ENCODE measurements at places on chromosomes 2 and 18. TPM values are rescaled to one million over a fixed set of nuclear protein-coding genes. Genes with fewer than 3 reads are reported as not detected.

- H3K27me3 ChIP-seq: no peaks in the 10 kb centered on the region
- H3K36me3 ChIP-seq: no peaks in the 10 kb centered on the region
- no peaks in the 10 kb centered on the region for H3K4me1 ChIP-seq
- DNase-seq: no peak
These were observed 64.3 kb upstream of the HPCAL1 start for GRCh38 chr2:10238396-10238795.

DNA sequence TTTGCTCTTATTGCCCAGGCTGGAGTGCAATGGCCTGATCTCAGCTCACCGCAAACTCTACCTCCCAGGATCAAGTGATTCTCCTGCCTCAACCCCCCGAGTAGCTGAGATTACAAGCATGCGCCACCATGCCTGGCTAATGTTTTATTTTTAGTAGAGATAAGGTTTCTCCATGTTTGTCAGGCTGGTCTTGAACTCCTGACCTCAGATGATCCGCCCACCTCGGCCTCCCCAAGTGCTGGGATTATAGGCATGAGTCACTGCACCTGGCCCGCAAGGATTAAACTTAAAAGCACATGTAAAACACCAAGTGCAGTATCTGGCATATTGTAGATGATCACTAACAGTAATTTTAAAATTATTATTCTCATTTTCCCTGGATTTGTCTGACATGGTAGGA lies 72.9 kb downstream of the C1QL2 start:
- no peaks in the 10 kb centered on the region for H3K4me1 ChIP-seq
- DNase-seq: no peak
- H3K27ac ChIP-seq: no peak overlapping the region
- no peak overlapping the region for H3K4me3 ChIP-seq
- H3K36me3 ChIP-seq: no peaks in the 10 kb centered on the region
- no peaks in the 10 kb centered on the region for H3K27me3 ChIP-seq

DNA sequence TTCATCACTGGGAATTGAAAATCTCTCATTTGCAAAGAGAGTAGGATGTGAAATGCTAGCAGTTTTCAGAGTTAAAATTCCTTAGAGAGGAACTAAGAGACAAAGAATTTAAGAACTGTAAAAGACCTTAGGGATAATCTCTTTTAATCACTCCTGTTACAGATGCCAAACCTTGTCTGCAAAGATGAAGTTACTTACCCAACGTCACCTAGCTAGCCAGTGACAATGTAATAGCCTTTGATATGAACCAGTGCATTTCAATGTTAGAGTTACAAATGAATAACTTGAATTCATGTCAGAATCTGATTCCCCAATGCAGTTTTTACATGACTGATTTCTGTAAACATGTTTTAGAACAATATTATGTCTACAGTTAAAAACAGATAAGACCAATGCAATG lies 190.1 kb downstream of the LRP1B start:
- no peaks in the 10 kb centered on the region for H3K27me3 ChIP-seq
- no peak overlapping the region for H3K27ac ChIP-seq
- no peak overlapping the region for H3K4me3 ChIP-seq
- H3K36me3 ChIP-seq: no peaks in the 10 kb centered on the region

- no peaks in the 10 kb centered on the region for H3K36me3 ChIP-seq
- H3K4me1 ChIP-seq: peaks cover 5% of the 10 kb centered on the region
- no peaks in the 10 kb centered on the region for H3K27me3 ChIP-seq
- H3K4me3 ChIP-seq: no peak overlapping the region
- no peak overlapping the region for H3K27ac ChIP-seq
These were observed 14.1 kb downstream of the MERTK start for GRCh38 chr2:111912547-111912946.

- H3K4me1 ChIP-seq: no peaks in the 10 kb centered on the region
- no peak for DNase-seq
- H3K4me3 ChIP-seq: no peak overlapping the region
- no peak overlapping the region for H3K27ac ChIP-seq
- H3K27me3 ChIP-seq: no peaks in the 10 kb centered on the region
These were observed 89.9 kb downstream of the MTA3 start for GRCh38 chr2:42658306-42658705.

DNA sequence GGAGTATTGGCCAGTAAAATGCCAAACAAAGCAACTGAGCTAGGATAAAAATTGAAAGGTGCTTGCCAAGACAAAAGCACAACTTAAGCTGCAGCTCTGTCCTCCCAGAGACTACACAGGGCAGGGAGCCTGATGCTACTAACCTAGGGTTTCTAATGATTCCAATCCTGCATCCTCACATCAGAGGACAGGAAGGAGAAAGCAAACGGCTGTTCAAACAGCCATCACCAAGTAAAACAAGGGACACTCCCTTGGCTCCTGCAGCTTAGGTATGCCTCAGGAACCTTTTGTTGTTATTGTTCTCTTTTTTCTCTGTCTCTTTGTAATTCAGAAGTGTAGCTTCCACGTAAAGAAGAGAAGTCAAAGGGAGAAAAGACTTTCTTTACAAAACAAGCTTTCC lies 99.5 kb downstream of the TCF4 start:
- H3K4me1 ChIP-seq: no peaks in the 10 kb centered on the region
- no peak overlapping the region for H3K27ac ChIP-seq
- DNase-seq: no peak

DNA sequence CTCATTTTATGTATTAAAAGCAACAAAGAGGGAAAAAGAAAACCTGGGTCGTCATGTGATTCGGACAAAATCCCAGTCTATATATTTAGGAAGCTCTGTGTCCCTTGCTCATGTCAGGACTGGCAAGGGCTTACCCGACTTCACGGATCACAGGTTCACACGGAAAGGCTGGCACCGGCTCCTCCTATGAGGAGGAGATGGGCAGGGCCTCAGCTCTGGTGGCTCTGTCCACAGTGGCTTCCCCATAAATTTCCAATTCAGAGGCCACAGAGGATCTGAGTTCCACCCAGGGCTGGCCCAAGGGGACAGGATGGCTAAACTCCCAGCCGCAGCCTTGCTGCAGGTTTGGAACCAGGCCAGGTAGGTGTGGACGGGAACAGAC lies 186.8 kb downstream of the BCL2 start:
- no peak for DNase-seq
- H3K27me3 ChIP-seq: no peaks in the 10 kb centered on the region
- no peaks in the 10 kb centered on the region for H3K36me3 ChIP-seq
- no peak overlapping the region for H3K4me3 ChIP-seq

DNA sequence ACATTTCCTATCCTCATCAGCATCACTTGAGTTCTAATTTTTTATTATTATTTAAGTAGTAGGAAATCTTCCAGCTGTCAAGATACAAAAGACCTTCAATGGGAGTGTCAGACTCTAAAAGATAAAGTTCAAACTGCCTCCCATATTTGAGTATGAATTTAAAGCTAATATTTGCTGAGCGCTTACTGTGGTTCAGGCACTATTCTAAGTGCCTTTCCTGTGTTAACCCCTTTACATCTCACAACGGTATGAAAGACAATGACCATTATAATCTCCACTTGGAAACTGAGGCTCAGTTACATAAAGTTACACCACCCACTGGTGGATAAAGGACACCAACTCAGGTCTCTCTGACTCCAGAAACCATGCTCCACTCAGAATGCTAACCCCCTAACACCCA lies 39.9 kb downstream of the RAB6C start:
- no peaks in the 10 kb centered on the region for H3K36me3 ChIP-seq
- no peak overlapping the region for H3K27ac ChIP-seq
- DNase-seq: no peak
- H3K27me3 ChIP-seq: no peaks in the 10 kb centered on the region
- no peak overlapping the region for H3K4me3 ChIP-seq
- H3K4me1 ChIP-seq: no peaks in the 10 kb centered on the region

LONRF2 gene
- total RNA-seq: 10.3 TPM

GALR1 gene
- total RNA-seq: not detected

TMEM178A gene
- 5.0 TPM for total RNA-seq

EML6 gene
- 2.6 TPM for total RNA-seq

ARHGEF4 gene
- total RNA-seq: 6.9 TPM

C1QL2 gene
- not detected for total RNA-seq

DSG2 gene
- total RNA-seq: 4.3 TPM

SYT4 gene
- not detected for total RNA-seq

UGT1A5 gene
- total RNA-seq: not detected

DAW1 gene
- not detected for total RNA-seq
